ENCODE measurements at places on chromosomes 4 and X.

- DNase-seq: no peak
These were observed 54.4 kb upstream of the NAP1L5 start for GRCh38 chr4:88752076-88752463.

- DNase-seq: no peak
These were observed 30.9 kb upstream of the RASGEF1B start for GRCh38 chr4:81502564-81502963.

DNA sequence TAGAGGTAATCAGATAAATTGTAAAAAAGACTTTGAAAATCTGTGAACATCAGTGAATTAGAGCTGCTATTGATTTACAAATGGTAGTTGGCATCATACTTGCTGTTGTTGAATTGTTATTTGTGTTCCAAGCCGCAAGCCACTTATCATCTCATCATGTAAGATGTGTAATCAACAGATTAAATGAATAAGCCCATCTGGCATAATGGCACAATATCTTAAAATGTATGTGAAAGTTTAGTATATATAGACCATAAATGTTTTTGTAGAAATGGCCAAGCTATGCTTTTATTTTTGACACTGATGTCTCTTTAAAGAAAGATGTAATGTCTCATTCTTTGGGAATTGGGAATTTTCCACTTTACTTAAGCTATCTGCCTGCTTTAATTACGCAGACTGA, 682.6 kb upstream of the GNPDA2 start:
- DNase-seq: no peak

GRCh38 chr4:89754531-89754930, 82.4 kb downstream of the SNCA start:
- DNase-seq: peak; percentile 26

- no peak for DNase-seq
These were observed 112.5 kb downstream of the CFAP299 start for GRCh38 chr4:80448056-80448455.

DNA sequence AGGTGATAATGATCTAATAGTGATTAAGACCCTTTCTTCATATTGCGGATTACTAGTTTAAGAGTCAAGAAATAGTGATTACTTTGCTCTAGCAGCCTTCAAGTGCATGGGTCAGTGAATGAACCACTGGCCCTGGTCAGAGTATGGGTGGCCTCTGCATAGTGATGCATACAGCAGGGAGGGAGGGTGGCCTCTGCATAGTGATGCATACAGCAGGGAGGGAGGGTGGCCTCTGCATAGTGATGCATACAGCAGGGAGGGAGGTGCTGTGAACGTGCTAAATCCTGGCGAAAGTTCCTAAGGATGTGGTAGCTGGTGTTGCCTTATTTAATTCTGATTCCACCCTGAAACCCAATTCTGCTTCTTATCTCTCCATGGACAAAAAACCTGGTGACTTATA, 246.7 kb upstream of the ARSJ start:
- no peak for DNase-seq

DNA sequence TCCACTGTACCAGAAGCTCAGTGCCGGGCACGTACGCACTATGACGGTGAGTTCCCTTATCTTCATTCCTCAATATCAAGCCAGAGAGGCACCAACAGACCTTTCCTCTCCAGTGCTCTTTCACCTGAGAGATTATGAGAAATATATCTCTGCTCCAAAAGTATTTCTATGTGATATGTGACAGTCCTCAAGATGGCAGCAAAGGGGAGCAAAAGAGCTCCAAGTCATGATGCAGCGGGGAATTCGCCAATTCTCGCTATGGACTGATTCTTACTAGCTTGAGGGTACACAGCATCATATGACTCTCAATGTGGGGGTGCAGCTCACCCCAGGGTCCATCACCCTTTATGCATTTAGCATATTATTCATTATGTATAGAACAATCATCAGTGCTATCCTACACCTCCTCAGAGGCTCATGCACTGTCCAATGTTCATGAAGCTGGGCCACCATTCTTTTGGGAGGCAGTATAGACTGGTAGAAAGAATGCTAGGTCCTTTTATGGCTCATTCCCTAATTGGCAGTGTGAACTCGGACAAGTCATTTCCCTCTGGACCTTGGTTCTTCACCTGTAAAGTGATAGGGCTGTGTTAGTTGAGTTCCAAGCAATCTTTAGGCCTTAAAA, 12.8 kb upstream of the IQSEC2 start:
- no peak for DNase-seq

DNA sequence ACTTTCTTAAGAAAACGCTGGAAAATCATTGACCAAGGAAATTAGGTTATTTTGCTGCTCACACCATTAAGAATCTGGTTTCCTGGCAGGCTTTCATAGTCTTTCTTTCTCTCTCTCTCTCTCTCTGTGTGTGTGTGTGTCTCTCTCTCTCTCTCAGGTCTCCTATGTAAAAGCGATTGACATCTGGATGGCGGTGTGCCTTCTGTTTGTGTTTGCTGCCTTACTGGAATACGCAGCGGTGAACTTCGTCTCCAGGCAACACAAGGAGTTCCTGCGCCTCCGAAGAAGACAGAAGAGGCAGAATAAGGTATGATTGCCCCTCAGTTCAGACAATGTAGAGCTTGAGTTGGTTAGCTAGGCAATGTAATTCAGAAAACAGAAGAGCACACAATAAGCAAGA, 161.2 kb downstream of the GLRA2 start:
- no peak for DNase-seq

- no peak for DNase-seq
These were observed 16.3 kb downstream of the CD38 start for GRCh38 chr4:15794426-15794825.

GRCh38 chr4:167114416-167114971, 119.8 kb downstream of the SPOCK3 start:
- peak; percentile 32 for DNase-seq

DNA sequence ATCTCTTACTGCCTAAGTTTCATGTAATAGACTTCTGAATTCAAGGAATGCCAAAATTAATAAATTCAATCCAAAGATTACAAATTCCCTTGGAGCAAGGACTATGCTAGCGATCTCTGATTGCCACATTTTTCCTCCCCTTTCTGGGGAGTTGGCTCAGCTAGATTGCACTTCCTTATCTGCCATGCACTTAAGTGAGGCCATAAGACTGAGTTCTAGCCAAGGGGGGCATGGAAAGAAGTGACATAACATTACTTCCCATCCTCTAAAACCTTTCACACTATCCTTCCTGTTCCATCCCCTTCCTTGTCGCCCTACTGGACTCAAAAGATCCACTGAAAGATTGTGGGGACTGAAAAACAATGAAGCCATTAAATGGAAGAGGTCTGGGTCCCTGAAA, 53.8 kb upstream of the TXK start:
- no peak for DNase-seq

DNA sequence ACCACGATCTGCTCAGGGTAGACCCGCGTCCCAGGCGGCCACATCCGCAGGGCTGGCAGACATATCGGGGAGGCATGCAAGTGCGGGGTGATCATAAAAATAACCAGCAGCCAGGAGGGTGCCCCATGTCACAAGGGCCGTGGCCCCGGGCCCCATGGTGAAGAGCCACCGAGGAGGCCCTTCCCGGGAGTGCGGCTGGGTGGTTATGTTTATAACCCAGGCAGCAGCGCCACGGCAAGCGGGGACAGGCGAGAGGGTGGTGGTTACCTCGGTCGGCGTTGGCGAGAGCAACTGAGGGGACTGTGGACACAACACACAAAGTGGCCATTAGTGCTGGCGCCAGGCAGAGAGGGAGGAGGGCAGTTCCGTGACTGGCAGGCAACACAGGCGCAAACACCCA, 92.7 kb upstream of the AFAP1 start:
- no peak for DNase-seq

DNA sequence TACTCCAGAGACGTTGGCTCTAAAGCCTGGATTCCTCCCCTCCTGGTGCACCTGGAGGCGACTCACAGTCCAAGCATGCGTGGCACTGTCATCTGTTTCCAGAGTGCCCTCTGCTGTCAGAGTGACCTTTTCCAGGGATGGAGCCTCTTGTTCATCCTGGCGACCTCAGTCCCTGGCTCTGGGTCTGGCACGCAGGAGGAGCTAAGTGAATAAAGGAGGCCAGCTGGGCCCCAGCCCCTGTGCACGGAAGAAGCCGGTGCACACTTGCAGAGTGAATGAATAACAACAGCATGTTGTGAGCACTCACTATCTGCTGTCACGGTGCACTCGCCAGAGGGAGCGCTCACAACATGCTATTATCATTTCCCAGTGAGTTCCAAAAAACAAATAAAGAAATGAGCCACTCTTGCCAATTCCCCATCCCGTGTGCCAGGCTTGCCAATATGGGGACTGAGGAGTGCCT, 27.8 kb upstream of the PSAPL1 start:
- DNase-seq: peak; percentile 27

DNA sequence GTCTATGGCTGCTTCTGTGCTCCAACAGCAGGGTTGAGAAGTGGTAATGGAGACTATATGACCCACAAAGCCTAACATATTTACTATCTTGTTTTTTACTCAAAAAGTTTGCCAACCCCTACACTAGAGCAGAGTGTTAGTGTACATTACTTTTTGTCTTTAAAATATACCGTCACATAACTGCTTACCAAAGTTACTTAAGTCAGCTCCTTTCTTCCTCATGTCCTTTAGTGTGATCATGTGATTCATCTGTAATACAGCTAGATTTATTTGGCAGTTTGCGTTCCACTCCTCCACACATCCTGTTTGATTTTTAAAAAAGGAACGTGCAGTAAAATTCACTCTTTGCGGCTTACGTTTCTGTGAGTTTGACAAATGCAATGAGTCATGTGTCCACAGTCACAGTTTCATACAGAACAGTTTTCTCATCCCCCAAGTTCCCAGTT, 162.4 kb upstream of the GPRIN3 start:
- peak; percentile 88 for DNase-seq

GRCh38 chr4:106978046-106978774, 57.9 kb downstream of the DKK2 start:
- DNase-seq: no peak

- peak; percentile 89 for DNase-seq
These were observed at the start of gene MAML3 for GRCh38 chr4:140153718-140154571. Gene MAML3, minus strand, starts transcription at chr4:140154184. Its CDS starts 857 bp downstream, at chr4:140153327.

- peak; percentile 68 for DNase-seq
These were observed 609 bp upstream of the SLC25A6 start for GRCh38 chrX:1392376-1393068.

DNA sequence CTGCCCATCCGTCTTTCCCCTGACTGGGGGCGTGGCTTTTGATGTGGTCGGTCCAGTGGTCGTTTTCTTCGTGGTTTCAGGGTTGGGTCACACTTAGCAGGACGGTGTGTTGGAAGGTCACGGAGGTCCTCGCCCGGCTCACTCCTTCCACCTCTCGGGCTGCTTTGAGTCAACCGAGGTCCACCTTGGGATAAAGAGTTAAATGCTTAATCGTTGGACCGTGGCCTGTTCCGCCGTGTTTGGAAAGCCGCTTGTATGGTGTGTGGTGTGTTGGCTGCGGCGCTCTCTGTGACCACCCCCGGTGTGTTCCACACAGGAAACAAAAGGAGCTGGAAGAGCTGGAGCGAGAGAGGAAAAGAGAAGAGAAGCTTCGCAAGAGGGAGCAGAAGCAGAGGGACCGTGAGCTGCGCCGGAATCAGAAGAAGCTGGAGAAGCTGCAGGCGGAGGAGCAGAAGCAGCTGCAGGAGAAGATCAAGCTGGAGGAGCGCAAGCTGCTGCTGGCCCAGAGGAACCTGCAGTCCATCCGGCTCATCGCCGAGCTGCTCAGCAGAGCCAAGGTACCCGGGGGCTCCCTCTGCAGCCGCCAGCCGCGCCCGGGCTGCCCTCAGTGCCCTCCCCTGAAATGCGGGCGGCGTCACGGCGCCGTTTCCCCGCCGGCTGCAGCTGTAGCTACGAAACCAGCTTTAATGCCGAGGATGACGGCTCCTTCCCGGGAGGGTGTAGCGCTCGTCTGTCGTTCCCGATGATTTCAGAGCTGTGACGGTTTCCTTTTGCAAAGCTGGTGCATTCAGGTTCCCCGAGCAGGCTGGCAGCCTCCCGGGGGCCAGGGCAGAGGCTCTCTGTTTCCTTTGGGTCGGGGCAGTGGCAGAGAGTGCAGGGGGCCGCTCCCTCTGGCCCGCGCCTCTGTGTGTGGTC, 7.7 kb downstream of the AKAP17A start:
- no peak for DNase-seq

DNA sequence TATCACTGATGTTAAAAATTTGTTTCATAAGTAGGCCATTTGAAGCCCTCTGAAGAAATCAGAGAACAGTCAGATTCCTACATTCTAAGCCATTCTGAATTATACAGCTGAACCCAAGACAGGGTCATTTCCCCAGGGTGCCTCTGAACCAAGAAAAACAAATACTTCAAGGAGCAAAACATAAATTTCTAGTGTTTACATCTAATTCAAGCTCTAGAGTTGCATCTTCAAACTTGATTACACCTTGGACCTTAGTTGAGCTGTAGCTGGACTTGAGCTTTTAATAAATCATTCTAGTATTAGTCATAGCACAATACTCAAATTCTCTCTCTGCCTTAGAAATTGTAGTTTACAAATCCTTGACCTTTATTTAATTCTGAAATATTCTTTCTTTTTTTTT, 87.6 kb upstream of the IL15 start:
- DNase-seq: peak; percentile 37

- peak; percentile 78 for DNase-seq
These were observed 3.0 kb upstream of the RBPJ start for GRCh38 chr4:26317766-26318165.

DNA sequence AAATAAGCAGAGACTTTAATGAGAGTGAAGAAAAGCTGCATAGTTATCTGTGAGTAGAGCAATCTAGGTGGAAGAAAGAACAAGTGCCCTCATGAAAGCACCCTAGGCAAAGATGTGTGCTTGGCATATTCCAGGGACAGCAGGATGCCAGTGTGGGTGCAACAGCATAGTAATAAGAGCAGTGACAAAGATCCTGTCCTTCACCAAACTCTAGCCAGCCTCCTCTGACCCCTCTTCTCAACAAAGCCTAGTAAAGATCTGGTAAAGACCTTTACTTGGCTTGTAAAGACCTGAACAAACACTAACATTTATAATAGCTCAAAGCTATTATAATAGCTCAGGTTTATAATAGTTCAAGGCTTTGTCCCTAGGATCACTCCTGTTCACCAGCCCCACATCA, 735.4 kb downstream of the PCDH7 start:
- no peak for DNase-seq

GRCh38 chrX:110428144-110428543, 69.5 kb downstream of the RTL9 start:
- peak; percentile 71 for DNase-seq

GRCh38 chr4:57080781-57081650, 29.2 kb downstream of the IGFBP7 start:
- DNase-seq: peak; percentile 92

DNA sequence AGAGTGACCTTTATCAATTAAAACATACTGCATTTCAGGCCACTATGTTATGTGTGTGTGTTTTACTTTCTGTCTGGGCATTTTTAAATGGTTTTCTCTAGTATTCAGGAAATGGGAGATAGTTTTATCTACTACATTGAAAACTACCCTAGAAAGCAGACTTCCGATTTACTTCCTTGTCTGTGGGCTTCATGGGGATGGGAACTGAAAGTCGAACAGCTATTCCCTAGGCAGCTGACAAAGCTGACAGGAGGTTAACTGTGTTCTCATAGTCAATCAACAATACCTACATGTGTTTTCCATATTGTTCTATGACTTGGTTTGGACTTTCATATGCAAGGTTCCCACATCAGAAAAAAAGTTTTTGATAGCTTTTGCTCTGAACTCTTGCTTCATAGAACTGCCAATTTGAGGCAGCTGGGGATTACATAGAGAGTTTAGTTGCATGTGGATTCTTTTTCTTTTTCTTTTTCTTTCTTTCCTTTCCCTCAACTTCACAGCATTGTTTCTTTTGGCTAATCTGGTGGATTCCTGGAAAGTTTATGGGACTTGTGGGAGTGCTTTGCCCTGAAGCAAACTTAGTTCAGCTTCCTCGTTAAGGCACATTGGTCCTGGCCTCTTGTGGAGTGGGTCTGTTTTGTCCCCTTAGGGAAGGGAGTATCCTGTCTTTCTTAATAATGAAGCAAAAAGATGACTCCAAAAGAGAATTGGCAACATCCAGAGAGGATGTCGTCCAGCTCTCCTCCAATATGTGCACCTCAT, 327.1 kb upstream of the GIMD1 start:
- DNase-seq: peak; percentile 57

Measured in M059J (cell line).